Lung microvascular endothelial cell (primary cell): ENCODE measurements at places on chromosomes 5 and 9. TPM values are rescaled to one million over a fixed set of nuclear protein-coding genes. Genes with fewer than 3 reads are reported as not detected.

DNA sequence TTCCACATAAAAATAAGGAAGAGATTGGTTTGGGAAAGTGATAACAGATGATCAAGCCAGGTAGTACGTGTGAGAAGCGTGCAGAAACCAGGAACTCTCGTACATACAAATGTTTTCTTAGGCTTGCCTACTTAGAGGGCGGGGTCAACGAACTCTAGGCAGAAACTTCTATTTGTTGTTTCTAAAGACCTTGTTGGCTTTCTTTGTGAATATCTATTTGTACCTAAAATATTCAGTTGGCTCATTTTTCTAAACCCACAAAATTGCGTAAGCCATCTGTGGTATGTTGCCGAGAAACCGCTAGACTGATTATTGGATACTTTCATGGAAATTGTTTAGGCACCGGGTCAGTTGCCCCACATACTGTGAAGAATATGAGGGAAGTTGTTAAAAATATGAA, 458.5 kb downstream of the MAT2B start:
- no peak for DNase-seq

Gene TBC1D9B
- 34.7 and 55.8 TPM in 2 replicates for total RNA-seq

Gene ODF2
- total RNA-seq, result 20.5 and 25.4 TPM in 2 replicates

DNA sequence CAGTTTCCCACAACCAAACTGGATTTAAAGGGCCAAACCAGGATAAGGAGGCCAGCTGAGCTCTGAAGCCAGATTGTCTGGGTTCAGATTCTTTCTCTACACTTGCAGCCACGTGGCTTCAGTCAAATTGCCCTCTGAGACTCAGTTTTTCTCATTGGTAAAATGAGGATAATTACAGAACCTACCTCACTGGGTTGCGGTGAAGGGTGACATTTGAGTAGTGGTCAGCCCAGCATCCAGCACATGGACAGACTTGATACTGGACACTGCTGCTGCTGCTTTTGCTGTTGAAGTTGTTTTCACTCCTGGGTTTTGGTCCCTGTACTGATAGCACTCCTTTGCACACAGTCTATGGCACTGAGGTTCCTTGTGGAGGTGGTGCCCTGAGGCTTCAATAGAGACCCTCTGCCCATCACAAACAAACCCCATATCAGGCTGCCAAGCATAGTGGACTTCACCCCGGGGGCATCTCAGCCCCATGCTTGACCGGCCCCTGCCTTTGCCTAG, 25.7 kb upstream of the CDKN2AIPNL start:
- DNase-seq, result peak; percentile 11

Gene LHX2
- total RNA-seq, result not detected in 2 replicates

DNA sequence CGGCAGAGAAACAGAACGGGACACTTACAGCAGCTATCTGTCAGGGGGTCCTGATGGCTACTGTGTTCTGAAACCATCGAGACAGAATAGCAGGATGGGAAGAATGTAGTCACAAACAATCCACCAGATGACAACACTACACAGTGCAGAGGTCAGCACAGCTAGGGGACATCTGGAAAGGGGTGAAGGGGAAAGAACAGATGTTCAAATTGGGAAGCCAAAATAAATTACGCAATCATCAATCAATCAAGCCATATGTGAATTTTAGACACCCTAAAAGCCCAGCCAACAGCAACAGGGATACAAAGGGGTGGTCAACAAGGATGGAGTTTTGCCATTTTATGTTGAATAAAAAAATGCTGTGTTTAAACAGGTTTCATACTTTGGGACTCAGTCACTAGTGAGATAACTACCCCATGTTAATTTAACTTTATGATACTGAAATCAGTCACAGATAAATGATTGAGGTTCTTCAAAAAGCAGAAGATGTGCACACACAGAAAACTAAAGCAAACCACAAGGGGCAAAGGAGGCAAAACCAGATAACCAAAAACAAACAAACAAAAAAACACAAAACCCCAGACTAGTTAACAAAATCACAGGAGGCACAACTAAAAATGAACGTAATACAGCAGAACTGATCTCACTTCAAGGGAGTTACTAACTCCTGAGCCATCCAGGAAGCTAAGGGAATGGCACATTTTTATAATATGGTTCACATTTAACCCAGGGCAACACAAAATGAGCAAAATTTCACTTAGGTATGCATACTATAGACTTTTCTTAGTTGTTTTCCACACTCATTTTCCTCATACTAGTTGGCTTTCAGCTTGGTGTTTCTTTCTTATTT, 65.9 kb downstream of the HABP4 start:
- DNase-seq, result no peak

DNA sequence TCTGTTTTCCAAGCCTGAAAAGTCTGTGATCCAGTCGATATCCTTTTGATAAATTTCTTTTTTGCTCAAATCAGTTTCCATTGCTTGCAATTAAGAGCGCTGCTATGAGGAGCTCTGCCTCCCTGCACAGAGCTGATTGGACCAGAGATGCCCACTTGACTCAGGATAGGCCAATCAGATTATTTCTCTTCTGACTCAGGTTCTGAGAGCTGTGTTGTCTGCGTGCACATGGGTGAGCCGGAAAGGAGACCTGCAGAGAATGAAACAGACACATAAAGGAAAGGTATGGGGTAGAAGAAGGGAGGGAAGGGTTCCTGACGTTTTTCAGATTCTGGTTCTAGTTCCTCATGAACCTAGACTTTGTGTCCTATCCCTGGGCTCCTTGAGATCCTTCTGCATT, 15.8 kb upstream of the FABP6 start:
- DNase-seq, result peak; percentile 18

Gene ANGPTL2
- total RNA-seq, result 5.8 and 7.6 TPM in 2 replicates
